MCF 10A (cell line): ENCODE measurements at places on chromosomes 6 and 20.

DNA sequence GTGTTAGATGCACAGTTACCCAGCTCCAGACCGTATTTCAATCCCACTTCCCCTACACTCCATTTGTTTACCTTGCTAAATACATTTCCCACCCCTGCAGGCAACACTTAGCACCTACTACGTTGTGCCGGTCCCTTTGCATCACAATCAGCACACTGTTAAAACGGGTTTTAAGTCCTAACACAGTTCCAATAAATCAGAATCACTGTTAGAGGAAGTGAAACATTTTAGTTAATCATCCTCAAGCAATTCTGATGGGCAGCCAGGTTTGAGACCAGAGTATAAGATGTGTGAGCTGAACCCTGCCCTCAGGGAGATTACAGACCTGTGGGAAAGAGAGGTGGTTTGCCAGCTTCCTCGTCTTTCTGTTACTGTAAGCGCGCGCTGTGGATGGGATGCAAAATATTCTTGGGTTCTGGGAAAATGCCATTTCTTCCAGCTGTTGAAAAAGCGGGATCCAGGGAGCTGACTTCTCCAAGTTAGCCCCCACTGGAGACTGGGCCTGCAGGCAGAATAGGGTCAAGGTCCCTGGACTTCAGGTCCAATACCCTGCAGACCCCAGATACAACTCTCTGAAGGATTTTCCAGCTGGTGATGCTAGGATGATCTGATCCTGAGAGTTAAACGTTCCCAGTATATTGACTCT lies 3.1 kb downstream of the ZCCHC3 start:
- no peak for DNase-seq

DNA sequence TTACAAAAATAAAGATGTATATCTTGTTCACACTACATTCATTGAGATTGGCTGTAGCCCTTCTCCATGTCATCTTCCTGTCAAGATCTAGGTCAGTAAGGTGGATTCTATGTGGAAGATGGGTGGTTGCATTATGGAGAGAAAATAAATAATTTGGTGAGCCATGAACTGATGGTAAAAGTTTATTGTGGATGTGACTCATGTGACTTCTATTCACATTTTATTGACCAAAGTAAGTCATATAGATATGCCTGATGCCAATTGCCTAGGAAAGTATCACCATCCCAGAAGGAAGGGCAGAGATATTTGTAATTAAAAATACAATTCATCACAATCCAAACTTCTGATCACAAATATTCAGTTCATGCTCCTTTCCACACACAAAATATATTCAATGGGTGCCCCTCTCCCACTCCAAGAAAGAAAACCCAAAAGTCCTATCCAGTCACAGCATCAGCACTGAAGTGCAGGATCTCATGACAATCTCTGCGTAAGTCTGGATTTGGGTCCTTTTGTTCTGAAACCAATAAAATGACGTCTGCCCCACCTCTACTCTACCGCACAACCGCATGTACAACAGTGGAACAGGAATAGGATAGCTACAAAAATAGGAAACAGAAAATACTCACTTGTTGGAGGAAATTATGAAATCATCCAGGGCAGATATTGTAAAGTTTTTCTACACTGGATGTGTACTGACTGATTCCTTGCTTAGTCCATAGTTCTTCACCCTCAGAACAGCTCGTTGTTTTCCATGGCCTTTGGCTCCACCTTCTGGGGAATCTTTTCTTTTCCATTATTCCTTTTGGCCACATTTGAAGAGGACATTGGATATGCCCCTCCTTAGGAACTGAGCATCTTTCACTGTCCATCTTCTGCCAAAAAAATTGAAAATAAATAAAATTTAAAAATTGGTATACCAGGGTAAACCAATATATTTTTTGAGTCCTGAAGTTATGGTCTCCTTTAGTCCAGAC lies 16.1 kb upstream of the SLC17A3 start:
- peak; percentile 75 for DNase-seq

DNA sequence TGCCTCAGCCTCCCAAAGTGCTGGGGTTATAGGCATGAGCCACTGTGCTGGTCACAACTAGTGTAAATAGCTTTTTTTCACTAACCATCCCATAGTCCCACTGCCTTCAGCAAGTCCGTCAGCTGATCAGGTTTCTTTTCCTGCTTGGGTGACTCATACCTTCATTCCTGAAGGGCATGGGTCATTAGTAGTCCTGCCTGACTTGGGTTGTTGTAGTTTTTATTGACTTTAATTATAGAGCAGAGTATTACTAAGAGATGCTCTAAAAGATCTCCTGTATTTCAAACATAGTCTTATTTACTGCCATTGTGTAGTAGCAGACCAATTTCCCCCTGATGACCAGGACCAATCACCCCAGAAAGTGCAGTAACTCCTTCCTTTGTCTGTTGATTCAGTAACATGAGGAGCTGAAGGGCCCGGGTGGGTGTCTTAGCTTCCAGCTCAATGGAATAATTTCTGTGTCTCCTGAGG lies 25.8 kb downstream of the HLA-C start:
- DNase-seq, result peak; percentile 77

GRCh38 chr6:158668707-158669103 lies 18.9 kb downstream of the SYTL3 start:
- DNase-seq, result no peak

DNA sequence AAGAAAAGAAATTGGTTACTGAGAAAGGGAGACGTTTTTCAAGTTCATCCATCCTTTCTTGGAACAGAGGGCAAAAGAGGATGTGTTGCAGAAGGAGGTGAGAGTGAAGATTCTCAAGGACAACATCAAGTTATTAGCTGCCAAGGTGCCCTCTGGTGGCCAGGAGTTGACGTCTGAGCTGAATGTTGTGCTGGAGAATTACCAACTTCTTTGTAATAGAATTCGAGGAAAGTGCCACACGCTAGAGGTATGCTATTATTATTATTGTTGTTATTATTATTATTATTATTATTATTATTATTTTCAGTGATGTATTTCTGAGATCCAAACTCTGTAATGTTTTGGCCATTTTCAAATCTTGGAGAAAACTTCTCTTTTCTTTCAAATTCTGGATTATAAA lies 197.0 kb downstream of the UTRN start:
- DNase-seq, result peak; percentile 84
